ENCODE measurements at places on chromosomes 3 and 15.

DNA sequence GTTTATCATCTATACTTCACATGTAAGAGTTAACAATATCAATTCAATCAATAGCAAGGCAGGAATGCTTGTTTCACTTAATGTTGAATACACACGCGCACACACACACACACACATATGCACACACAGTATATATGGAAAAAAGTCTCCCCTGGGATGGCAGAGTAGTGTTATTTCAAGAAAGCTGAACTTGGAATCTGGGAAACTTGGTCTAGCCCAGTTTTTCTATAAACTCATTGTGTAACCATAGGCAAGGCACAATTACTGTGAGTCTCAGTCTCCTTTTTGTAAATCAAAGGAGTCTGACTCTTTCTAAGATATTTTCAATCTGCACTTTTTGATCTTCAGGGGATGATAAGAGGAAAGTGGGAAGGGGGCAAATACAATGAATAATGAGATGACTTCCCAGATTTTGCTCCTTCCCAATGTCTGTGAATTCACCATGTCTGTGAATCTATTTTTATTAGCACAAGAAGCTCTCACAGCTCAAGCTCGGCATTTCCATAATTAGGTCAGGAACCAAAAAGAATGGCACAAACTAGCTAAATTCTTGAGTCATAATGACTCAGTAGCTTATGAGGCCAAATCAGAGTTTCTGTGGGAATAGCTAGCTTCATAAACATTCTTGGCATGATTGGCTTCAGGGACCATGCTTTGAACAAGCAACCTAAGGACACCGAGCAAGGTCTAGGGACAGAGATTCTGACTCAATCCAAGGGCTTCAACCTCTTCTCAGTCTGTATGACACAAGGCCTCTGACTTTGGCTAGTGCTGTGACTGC is 227.4 kb upstream of the DCBLD2 start:
- no peak for DNase-seq

DNA sequence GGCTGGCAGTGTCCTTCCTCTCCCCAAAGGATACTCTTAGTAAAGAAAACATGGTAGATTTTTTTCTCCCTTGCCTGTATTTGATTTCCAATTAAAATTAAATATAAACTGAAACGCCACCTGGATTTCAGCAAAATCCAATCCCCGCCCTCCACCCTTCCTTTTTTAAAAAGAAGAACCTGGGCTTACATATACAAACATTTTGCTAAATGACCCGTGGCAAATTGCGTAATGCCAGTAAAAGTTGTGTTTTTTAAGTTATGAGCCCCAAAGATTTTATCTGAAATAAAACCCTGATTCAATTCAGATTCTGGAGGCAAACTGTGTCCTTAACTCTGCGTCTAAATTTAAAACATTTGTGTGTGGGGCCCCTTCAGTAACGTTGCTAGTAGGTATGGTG is 403.0 kb downstream of the FOXP1 start:
- no peak for DNase-seq

GRCh38 chr3:31957106-31957505 is 24.0 kb downstream of the OSBPL10 start:
- DNase-seq, result no peak

GRCh38 chr3:127796831-127797150 is 25.5 kb downstream of the MGLL start:
- DNase-seq, result peak; percentile 97

- DNase-seq, result no peak
These were observed 140.7 kb upstream of the TRIM42 start for GRCh38 chr3:140536926-140537726.

- no peak for DNase-seq
These were observed 15.6 kb downstream of the USP13 start for GRCh38 chr3:179668429-179668828.

- no peak for DNase-seq
These were observed 6.6 kb downstream of the MOBP start for GRCh38 chr3:39474126-39474515.

DNA sequence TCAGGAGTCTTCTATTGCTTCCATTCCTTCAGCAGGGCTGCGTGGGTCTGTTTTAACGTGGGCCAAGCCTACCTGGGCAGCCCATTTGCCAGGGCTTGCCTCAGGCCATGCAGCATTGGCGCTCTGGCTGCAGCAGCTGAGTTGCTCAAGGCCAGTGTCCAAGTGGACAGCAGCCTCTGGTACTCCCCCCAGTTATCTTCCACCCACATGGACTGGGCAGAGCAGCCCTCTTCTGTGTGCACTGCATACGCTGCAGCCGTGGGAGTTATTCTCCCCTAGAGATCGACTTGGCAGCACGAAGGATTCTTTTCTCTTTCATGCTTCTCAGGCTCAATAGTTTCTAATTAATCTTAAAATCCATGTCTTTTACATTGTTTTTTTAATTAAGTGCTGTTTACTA is 6.9 kb upstream of the CAPN3 start:
- DNase-seq, result no peak

GRCh38 chr3:171195686-171196085 is 169.2 kb upstream of the SLC2A2 start:
- no peak for DNase-seq

DNA sequence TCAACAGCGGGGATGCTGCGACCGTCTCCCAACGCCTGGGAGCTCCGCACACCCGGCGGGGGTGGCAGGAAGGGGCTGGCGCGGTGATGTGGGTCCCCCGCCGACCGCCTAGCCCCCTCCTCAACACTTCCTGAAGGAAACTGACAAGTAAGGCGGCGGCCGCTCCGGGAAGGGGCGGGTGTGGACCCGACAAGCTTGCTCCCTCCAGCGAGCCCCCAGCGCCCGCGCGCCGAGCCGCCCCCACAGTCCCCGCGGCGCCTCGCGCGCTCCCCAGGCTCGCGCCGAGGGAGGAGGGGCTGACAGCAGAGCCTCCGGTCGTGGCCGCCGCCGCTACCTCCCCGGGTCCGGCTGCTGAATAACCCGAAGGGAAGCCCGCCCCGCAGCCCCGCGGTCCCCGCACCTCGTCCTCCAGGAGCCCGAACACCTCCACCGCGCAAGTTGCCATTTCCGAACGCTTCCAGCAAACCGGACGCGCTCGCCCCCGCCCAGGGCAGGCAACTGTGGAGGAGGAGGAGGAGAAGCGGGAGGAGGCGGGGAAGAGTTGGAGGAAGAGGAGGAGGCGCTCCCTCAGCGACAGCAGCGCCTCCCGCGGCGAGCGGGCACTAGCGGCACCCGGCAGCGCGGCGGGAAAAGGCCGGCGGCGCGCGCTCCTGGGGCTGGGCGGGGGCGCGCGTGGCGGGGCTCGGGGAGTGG is at the start of gene NEDD4:
TSS of gene NEDD4 (minus strand) at position 502 of the 693 bp plus-strand sequence. CDS start at position 445, 57 bp downstream.
- DNase-seq, result no peak

DNA sequence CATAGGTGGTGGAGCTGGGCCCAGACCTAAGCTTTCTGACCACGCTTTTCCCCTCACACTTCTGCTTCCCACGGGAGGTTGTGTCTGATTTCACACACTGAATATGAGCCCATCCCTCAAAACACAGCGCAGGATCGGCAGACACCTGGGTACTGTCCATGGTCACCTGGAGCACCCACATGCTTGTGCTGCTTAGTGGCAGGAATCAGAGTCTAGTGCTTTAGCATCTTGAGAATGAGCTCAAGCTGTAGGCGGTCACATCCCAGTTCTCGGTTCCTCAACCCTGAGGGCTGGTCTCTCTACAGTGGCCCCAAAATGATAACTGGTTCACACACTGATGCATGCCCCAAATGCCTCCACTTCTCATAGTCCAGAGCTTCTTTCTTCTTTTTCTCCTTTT is 111.0 kb downstream of the SEMA5B start:
- DNase-seq, result no peak

DNA sequence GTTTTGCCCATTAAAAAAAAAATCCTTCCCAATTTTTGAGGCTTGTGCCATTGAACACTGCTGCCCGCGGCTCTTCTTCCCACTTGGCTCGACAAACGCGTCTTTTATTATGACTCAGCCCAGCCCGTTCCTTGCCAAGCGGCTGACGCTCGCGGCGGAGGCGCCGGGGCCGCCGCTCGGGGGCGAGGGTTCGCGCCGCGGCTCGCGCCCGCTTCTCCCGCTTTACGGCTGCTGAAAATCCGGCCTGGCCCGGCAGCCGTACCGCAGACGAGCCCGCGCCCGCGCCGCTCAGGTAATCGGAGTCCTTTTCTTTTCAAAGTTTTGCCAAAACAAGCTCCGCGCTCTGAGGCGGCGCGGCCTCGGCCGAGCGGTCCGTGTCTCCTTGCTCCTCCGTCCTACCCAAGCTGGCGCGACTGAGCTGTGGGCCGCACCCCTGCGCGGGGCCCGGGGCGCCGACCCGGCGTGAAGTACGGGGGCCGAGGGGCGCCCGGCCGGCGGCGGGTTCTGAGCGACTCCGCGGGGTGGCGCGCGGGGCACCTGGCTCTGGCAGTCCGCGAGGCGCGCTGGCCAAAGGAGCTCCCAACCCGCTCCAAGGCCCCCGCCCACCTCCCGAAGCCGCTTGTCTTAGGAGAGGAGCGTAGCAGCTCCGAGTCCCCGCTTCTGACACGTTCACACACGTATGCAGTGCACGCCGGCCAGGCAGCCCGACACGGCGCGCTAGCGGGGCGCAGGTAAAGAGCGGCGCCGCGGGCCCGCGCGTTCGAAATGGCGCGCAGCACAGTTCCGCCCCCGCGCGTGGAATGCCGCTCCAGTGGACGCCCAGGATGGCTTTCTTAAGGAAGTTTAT is 418.2 kb upstream of the NAALADL2 start:
- peak; percentile 76 for DNase-seq

DNA sequence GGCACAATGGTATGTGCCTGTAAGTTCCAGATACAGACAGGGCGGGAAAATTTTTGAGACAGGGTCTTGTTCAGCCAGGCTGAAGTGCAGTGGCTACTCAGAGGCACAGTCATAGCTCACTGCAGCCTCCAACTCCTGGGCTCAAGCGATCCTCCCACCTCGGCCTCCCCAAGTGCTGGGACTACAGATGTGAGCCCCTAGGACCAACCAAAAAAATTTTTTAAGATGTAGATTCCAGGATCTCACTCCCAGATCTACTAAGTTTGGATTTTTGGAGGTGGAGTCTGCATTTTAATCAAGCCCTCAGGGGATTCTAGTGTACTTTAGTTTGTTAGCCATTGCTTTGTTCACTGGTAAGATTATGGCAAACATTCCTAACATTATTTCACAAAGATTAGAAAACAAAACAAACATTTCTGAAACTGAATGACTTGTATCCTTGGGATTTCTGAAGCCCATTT is 2.7 kb downstream of the LIPH start:
- no peak for DNase-seq

- DNase-seq, result no peak
These were observed 18.8 kb downstream of the BCL2L10 start for GRCh38 chr15:52093539-52094510.

DNA sequence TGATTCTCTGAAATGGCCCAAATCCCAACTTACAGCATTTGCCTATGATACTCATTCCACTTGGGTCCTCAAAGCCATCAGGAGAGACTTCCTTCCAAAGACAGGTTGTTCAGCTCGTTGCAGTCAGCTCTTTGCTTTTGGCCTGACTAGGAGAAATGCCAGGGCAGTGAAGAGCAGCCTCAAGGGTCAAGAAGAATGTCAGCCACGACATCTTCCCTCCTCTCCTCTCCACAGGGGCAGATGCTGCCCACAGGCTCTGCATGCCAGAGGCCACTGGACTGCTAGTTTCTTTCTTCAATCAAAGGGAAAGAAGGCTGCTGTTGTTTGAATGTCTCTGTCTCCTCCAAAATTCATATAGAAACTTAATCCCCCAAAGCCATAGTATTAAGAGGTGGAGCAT is 201.7 kb upstream of the PFN2 start:
- no peak for DNase-seq

DNA sequence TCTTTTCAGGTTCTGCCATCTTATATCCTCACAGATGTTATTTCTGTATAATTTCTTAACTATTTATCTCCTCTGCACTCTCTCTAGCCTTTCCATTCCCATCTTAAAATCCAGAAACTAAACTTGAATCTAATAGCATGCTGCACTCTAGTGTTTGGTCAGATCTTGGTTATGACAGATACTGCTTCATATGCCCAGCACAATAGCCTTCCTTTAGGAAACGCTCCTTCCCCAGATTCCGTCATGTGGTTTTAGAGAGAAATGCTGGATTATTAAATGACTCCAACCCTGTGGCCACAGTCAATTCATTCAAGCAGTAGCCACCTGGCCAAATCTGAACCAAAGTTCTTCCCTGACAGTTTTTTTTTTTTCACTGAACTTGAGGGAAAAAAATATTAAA is 19.4 kb downstream of the RASGRP1 start:
- no peak for DNase-seq

GRCh38 chr3:69368129-69368741 is 17.7 kb downstream of the FRMD4B start:
- no peak for DNase-seq

- no peak for DNase-seq
These were observed 65.1 kb upstream of the LEKR1 start for GRCh38 chr3:156761007-156761406.

GRCh38 chr3:51934991-51935885 is 6.5 kb downstream of the RRP9 start:
- DNase-seq, result no peak

- no peak for DNase-seq
These were observed 16.3 kb downstream of the CCR3 start for GRCh38 chr3:46258525-46258924.

DNA sequence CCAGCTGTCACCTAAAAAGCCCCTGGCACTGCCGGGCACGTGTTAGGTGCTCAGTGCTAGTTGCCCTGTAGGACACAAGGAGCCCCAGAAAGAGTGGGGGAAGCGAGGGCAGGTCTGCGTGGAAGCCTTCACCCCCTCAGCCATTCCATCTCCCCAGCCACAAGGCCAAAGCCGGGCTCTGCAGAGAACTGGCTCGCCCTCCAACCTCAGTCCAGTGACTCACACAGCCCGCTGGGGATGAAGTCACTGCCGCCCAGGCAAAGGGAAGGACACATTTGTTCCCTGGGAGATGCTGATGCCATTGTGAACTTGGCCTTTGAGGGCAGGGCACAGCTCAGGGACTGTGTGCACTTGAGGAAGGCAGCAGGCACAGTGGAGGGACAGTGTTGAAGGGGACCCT is 48.1 kb downstream of the IQSEC1 start:
- no peak for DNase-seq

DNA sequence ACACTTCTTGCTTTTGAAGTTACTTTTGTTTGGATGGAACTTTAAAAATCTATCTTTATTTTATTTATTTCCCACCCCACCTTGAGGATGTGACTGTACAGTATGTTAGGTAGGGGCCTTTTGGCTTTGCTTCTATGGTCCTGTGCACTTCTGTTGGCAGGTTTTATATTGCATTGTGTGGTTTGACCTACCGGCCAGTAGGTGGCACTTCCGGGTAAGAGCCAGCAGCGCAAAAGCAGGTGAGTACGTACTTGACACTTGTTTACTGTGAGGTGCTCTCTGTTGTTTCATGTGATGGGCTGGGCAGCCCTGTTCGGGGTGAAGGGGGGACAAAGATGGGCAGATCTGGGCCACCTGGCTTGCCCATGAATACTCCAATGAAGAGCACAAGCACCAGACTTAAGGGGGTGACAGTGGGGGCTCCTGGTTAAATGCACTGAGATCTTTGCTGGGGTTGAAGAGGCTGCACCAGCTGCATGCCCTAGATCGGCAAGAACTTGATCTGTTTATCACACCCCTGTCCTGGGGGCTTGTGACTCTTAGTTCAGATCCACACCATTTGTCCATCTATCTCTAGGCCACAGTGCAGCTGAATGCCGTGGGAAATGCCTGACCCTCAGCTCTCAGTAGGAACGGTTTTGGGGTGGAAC is 131.6 kb downstream of the NLGN1 start:
- DNase-seq, result no peak

- no peak for DNase-seq
These were observed 36.6 kb upstream of the SLC22A13 start for GRCh38 chr3:38229036-38229435.

GRCh38 chr3:17288839-17289399 is 404.2 kb downstream of the PLCL2 start:
- DNase-seq, result no peak
